Activated T-cell treated with anti-CD3 and anti-CD28 coated beads, Interleukin-2, amount 50 U/mL, for 24 hours (primary cell): ENCODE measurements at places on chromosomes 11 and 22.
A peak's percentile ranks its signal among the peaks of the same experiment; 100 is the strongest.

DNA sequence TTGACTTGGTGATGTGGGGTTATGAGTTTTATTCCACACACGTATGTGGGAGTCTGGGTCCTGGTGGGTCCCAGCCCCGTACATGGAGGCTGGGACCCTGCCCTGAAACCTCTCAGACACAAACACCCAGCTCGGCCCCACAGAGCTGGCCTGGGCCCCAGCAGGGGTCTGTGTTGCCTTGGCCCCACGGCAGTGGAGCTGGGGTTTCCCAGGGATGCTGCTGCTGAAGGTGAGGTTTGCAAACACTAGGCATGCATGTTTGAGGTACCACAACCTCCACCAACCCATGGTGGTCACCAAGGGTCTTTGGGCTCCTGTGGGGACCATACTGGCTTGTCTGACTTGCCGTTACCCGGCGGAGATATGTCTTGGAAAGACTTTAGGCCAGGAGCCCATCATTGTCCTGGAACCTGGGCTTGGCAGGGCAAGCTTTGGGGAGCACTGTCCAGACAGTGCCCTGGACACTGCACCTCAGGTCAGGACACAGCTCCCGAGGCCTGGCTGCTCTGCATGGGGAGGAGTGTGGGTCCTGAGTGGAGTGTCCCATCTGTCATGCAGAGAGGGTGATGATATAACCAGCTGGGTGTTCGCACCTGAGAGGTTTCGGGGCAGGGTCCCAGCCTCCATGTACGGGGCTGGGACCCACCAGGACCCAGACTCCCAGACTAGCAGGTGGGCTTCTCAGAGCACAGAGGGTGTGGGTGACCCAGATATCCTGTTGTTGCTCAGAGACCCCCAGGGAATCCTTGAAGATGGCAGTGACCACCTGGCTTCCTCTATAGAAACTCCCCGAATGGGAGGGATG, 63.3 kb downstream of the KCNQ1 start:
- DNase-seq = peak; percentile 12

DNA sequence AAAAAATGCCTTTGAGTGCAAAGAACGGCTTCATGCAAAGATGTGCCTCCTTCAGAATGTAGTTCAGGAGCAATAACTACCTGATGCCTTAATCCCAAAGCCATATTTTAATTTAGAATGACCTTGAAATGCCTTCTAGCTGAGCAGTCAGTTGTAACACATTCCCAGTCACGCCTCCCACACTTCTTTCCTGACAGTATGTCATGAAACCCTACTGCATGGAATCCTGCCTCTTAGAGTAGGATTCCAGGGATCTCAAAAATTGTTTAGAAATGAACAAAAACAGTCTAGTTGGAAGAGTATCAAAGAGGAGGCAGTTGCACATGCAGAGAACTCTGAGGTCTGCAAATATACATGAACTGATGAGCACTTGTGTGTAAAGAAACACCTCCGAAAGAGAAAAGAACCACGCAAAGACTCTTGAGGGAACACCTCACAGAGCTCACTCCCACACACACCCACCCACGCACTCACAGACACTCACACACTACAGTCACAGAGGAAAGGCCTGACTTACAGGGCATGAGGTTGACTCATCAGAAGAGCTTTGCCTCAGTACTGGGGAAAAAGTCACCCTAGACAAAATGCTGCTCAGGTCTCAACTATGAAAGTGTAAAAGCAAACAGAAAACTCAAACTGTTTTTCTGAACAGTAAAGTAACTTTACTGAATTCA, 77.4 kb downstream of the GGTLC2 start:
- peak; percentile 72 for DNase-seq

GRCh38 chr22:19823191-19823901, 31.3 kb downstream of the GNB1L start:
- peak; percentile 12 for DNase-seq

GRCh38 chr22:42347281-42347824, 76.9 kb upstream of the TCF20 start:
- DNase-seq = no peak

- no peak for DNase-seq
These were observed 43.7 kb downstream of the OR8B12 start for GRCh38 chr11:124499711-124500110.

GRCh38 chr11:95695181-95695580, 94.4 kb downstream of the FAM76B start:
- no peak for DNase-seq

DNA sequence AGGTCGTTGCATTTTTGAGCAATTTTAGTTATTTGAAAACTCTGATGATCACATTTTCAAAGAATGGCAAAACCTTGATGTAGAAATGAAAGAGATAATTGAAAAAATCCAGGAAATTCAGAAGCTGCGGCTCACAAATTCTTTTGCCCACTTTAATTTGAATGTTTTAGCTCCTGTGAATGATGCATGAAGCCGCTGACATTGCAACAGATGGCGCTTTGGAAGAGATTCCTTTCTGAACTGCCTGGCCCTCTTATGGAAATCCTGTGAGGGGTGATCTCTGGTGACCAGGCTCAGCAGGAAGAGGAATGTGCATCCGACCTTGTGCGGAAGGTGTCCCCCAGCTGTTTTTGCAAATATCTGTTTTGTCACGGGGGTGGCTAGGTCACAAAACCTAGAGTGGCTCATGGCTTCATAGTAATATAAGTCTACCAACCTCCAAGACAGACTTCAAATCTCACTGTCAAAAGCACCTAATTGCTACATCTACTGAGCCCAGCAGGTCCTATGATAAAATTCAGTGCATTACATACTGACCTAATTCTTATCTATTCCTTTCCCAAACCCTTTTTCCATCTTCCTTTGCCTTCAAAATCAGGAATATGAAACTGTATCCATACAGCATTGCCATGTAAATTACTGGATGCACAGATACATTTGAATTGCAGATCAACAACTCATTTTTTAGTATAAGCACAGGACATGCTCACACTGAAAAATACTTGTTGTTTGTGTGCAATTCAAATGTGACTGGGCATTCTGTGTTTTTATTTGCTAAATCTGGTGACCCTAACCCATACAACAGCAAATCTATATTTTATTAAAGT, 412.7 kb downstream of the ETS1 start:
- DNase-seq = no peak

- no peak for DNase-seq
These were observed 26.0 kb downstream of the POU2AF3 start for GRCh38 chr11:111324277-111324720.

DNA sequence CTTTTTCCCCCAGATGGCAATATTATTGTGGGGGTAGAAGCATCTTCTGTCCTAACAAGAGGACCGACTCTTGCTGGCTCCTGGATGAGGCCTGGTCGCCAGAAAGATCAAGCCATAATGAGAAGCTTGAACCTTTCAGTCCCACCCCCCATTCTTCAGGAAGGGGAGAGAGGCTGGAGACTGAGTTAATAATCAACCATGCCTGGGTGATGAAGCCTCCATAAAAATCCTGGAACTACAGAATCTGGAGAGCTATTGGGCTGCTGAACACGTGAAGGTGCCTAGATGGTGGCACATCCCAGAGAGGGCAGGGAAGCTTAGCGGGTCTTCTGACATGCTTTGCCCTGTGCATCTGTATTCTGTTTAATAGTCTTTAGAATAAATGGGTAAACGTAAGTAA, 16.3 kb downstream of the AP5B1 start:
- DNase-seq = no peak

- DNase-seq = no peak
These were observed 27.4 kb downstream of the OTOG start for GRCh38 chr11:17574141-17575091.

GRCh38 chr22:41300661-41301060, 664 bp upstream of the ZC3H7B start:
- no peak for DNase-seq

GRCh38 chr11:91239359-91239758, 985.3 kb upstream of the FAT3 start:
- no peak for DNase-seq

- DNase-seq = no peak
These were observed 29.8 kb upstream of the CRTAM start for GRCh38 chr11:122808478-122808869.

DNA sequence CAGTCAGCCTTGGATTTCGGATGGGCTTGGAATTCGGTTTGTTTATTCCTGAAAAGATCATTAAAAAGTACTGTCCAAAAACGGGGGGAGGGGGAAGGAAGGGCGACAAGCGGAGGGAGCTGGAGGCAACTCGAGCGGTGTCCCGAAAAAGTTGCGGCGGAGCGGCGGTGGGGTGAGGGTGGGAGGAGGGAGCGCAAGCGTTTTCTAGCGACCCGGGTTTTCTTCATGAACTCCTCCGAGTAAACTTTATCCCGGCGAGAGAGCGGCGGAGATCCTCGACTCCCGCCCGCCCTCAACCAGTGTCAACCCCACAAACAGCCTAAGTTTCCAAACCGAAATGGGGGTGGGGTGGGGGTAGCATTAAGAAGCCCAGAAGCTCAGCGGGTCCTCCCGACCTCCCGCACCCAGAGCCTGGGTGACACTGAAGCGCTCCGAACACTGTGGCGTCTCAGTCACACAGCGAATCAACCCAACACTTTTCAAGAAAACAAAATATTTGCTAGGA, 133.0 kb upstream of the C11orf58 start:
- peak; percentile 39 for DNase-seq

- no peak for DNase-seq
These were observed 10.7 kb upstream of the SESN3 start for GRCh38 chr11:95241681-95242081.

DNA sequence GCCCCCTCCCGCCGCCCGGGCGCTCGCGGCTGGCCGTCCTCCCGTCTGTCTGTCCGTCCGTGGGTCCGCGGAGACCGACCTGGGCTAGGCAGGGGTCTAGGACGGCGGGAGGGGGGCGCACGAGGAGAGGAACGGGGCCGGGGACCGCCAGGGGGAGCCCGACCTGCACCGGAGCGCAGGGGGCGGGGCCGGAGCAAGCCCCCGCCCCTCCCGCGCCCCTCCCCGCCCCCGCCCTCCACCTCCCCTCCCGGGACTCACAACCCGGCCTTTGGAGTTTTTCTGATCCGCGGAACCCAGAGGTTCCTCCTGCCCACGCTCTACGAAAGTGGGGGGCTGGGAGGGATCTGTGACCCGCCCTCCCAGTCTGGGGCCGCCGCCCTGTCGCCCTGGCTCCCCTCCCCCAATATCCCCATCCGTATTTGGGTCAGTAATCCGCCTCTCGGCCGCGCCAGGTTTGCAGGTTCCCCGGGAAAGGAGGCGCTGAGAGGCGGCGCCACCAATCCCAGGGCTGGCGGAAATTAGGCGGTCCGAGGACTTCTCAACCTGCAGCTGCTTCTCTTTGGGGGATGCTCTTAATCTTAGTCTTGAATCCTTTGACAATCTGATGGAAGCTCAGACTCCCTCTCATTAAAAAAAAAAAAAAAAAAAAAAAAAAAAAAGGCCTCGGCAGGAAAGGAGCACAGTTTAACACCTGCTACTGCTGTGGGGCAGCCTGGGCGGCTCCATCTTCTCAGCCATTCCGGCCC, 925 bp upstream of the KCNJ11 start:
- DNase-seq = peak; percentile 89

DNA sequence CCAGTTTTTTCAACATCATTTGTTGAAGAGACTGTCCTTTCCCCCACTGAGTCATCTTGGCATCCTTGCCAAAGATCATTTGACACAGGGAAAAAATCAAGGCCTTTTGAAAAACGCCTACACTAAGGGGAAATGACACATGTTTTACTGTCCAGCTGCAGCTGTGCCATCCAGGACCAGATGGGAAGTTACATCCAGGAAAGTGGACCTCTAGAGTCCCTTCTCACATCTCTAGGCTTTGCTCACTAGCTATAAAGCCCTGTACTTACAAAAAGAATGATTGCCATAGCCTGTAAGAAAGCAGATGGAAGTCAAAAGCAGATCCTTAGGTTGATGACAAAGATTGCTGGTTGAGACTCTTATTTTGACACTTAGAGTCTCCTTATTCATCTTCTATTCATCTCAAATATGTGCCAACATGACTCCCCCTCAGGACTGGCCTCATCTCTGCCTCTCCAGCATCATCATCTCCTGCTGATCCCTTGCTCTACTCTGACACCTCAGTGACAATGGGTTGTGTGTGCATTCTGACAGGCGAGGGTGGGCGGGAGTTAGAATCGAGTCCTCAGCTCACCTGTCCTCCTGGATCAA, 22.8 kb downstream of the OSBP2 start:
- no peak for DNase-seq

DNA sequence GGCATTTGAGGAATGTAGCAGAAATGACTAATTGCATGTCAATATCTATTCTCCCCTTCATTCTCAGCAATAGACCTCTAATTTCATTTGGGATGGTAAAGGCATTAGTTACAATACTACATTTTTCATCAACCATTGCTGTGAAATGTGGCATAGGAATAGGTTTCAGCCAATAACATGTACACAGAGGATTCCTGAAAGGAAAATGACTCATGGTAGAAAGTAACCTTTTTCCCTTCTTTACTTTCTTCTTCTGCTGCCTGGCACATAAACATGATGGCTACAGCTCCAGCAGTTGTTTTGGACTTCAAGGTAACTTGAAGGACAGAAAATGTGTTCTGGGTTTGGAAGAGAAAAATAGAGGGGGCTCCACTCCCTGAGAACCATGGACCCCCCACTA, 231.8 kb upstream of the CTSC start:
- no peak for DNase-seq

DNA sequence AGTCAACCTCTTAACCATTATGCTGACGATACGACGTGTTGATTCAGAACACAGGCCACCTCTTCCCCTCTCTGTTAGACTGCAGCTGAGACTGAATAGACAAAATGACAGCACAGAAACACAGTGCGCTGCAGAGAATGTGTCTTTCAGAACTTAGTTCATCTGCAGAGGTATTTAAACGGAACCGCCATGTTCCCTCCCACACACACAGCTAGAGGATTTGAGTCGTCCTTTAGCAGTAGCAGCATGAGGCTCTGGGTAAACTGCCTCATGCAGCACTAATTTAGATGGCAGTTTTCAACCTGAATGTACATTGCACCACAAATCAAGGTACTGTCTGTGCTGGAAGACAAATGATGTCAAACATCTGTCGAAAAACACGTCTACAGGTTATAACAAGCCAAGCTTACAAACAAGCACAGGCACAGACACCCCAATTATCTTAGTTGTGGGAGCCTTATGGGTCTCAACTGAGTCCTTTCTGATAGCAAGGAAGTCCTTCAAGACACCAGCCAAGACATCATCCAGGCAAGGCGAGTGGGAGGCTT, 76.6 kb upstream of the LRRC4C start:
- no peak for DNase-seq

GRCh38 chr11:73295241-73295995, 12.7 kb upstream of the ARHGEF17 start:
- peak; percentile 84 for DNase-seq

GRCh38 chr11:62461740-62462507, 43.1 kb downstream of the SCGB1A1 start:
- DNase-seq = no peak

DNA sequence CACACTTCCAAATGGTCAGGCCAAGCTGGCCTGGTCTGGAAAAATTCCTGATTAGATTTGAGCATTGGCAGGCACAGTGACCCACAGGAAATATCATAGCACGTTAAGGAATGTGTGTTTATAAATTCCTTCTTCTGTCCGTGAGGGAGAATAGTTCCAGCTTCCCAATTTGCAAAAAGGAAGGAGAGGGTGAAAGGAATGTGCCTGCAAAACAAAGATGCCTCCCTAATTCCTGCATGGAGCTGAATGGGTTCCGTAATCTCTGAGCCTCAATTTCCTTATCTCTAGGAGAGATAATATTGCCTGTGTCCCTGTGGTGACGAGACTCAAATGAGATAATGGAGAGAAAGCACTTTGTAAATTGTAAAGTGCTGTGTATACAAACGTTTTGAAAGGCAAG, 105.1 kb downstream of the FEZ1 start:
- no peak for DNase-seq
